ENCODE measurements at places on chromosomes 3 and 15.

GRCh38 chr3:49553324-49553691 lies 969 bp upstream of the BSN start:
- DNase-seq: no peak

DNA sequence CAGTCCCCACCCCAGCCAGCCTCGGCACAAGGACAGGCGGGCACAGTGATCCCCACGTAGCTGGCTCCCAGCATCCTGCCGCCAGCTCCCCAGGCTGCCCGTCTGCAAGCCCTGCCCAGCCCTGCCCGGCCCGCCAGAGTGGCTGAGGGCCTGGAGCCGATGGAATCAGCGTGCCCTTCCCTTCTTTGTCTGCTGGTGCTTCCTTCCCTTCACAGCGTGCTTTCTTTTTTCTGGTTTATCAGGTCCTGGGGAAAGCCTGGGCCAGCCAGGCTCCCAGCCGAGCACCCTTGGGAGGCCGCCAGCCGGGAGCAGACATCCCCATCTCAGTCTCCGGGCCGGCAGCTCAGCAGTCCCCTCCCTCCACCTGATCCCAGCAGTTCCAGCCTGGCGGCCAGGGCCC lies 54.7 kb upstream of the SMAD6 start:
- no peak for DNase-seq

GRCh38 chr3:46298871-46299607 lies 54.9 kb upstream of the CCR2 start:
- DNase-seq: no peak

DNA sequence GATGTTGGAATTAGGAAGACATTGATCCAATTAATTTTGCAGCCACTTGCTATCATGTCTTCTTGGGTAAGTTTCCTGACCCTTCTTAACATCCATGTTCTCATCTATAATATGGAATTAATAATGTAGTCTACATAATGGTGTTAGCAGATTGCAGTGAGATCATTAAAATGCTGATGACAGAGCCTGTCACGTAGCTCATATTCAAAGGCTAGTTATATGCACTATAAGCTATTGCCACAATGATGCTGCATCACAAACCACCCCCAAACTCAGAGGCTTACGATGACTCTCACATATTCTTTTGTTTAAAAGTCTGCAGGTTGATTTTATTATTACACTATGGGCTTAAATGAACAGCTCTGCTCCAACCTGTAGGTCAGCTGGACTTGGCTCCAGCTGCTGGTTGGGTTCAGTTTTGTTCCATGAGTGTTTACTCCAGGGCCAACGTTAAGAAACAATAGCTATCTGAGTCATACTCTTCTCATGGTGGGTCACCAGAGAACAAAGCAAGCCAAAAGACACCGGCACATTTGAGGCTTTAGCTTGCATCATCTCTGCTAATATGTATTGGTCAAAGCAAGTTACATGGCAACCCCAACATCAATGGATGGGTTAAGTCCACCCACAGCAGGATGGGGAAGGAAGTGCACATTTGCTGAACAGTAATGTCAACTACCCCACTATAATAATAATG lies 250.0 kb upstream of the SLCO3A1 start:
- DNase-seq: no peak

DNA sequence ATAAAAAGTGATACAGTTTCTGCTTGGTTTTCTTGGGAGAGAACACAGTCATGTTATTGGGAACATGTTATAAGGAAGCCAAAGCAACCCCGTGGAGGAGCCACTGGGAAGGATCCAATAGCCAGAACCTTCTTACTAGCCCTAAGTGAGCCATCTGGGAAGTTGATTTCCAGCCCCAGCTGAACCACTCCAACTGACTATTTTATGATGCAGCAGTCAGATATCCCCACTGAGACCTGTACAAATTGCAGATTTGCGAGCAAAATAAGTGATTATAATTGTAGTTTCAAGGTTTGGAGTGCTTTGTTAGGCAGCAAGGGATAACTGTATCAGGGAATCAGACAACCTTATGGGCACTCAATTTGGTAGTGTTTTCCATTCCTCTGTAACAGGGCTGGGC lies 43.3 kb upstream of the ZPLD1 start:
- DNase-seq: no peak

- no peak for DNase-seq
Observed at GRCh38 chr3:168138421-168138820, 42.7 kb upstream of the GOLIM4 start.

Data from stimulated activated effector memory CD8-positive, alpha-beta T cell treated with anti-CD3 and anti-CD28 coated beads, Interleukin-12 subunit alpha, Interleukin-12 subunit beta, amount 100 ng/mL, for 72 hours (primary cell).